Activated T-cell treated with anti-CD3 and anti-CD28 coated beads for 4 hours (primary cell): ENCODE measurements at places on chromosomes 3 and 15.

- DNase-seq: no peak
These were observed 14.0 kb upstream of the LMAN1L start for GRCh38 chr15:74798388-74799254.

GRCh38 chr15:91102546-91103330 is 2.7 kb downstream of the SV2B start:
- no peak for DNase-seq

DNA sequence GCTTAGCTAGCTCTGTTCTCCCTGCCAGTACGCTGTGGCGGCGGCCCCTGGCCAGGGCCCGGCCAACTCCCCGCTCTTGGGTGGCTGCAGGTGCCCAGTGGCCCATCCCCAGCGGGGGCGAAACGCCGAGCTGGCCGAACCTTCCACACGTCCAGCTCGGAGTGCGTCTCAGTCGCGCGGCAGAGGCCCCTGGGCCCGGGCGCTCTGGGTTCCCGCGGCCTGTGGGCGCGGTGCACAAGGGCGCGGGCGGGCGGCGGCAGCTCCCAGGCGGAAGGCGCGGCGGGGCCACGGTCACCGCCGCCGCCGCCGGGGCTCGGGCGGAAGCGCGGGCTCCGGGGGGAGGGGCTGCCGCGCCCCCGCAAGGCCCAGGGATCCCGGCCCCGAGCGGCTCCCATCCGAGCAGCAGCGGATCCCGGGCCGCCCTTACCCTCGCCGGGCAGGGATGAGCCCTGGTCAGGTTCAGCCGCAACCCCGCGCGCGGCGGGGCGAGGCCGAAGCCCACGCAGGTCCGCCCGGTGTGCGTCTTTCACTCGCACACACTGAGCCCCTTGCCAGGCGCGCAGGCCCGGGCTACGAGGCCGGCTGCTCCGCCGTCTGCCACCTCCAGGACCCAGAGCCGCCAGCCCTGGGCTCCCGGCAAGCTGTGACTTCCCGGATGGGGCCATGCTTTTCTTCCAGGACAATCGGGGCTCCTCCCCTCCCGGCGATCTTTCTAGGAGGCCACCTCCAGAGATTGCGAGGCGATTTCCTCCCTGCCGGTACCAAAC is 54.2 kb downstream of the CCDC54 start:
- no peak for DNase-seq

- no peak for DNase-seq
These were observed 63.1 kb downstream of the ATP2B2 start for GRCh38 chr3:10442151-10442795.

GRCh38 chr3:71456826-71457225 is 126.7 kb downstream of the FOXP1 start:
- DNase-seq: no peak

DNA sequence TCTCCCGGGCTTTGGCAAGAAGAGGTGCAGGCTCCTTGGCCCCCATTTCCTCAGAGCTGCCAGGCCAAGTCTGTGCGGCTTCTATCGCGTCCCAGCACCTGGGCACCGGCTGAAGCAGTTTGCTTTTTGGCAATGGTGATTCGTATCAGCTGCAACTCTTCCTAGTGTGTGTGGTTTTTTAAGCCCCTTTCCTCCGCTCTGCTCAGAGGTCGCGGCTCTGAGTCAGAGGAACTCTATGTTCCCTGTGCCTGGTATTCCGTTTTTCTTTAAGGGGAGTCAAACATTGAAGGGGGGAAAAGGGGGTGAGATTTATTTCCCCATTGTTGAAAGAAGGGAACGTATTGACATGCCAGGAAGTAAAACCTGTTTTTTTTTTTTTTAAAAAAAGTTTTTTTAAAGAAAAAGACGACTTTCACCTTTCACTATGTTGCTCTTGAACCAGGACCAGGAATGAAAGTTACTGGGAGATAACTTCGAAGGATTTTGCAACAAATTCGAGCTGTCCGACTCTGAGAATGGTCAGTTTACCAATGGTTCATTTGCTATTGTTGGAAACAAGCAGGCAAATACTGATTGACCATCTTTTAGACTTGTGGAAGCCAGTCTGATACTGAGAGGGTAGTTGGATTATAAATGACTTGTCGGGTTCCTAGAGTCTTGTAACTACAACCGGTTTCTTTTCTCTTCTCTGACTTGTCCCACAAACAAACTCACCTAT is 1.1 kb downstream of the ARMC8 start:
- no peak for DNase-seq

GRCh38 chr15:51758645-51759044 is 7.2 kb downstream of the TMOD2 start:
- no peak for DNase-seq

GRCh38 chr3:46368569-46368968 is 2.2 kb upstream of the CCR5 start:
- peak; percentile 36 for DNase-seq

- DNase-seq: no peak
These were observed 7.4 kb downstream of the FAM3D start for GRCh38 chr3:58659051-58659675.

DNA sequence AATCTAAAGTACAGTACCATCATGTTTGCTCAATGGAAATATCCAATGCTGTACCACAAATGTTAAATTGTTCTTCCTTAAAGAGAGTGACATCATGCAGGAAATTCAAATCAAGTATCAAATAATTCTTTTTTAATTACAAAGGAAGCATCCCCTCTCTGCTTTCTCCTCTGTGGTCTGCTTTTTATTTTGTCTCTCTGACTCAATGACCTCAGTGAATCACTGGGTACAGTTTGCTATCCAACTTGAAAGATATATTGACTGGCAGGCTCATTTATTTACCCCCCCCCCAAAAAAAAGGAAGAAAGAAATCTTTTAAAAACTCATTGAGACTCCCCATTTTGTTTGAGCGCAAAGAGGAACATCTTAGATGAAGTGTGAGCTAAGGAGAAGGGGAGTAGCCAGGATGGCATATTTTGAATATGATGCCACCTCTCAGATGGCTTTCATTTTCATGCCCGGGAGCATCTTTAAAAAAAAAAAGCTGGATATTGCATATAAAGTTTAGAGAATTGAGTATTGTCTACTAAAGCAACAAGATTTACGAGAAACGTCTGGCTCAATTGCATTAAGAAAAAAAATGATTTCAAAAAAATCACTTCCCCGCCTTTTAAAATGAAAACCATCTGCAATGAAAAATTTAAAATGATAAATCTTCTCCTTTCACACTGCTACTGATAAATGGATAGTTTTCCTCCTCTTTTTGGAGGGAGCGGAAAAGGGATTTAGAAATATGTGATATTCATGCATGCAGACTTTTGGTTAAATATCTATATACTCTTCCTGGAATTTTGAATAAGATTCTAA is 307.1 kb upstream of the DPH6 start:
- no peak for DNase-seq

DNA sequence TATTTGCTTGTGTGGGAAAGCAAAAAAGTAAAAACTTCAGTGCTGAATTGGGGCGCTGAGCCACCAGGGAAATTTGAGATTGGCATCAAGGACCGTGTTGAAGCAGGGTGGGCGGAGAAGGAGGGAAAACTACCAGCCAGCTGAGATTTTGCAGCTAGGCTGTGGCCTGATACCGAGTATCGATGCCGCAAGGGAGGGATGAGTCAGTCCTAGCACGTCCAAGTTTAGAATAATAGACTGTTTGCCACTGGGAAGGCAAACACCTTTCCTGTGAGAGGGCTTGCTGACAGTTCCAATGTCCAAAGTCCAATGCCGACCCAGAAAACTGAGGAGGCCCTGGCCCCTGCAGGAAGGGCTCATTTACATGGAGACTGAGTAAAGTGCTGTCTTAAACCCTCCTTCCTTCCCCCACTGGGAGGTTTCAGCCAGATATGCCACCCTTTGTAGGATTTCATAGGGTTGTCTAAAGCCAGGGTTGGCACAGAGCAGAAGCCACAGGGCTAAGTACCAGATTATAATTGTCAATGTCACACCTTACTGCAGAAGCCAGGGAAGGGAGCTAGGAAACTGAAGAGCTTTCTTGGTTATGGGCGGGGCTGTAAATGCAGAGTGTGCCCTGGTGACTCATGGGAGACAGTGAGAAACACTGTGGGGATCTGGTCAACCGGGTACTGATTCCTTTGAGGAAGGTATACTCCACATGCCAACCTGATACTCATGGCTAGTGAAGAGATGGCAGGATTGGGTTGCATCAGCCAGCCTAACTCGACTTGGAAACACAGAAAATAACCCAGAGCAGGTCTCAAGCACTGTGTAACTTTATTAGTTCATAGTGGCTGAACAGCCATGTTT is 28.4 kb upstream of the PIK3CB start:
- no peak for DNase-seq

GRCh38 chr3:188309437-188310269 is 155.7 kb downstream of the LPP start:
- DNase-seq: no peak

- no peak for DNase-seq
These were observed 35.2 kb downstream of the PARP15 start for GRCh38 chr3:122612696-122613095.

GRCh38 chr3:186333256-186333655 is 28.8 kb downstream of the DGKG start:
- DNase-seq: no peak

DNA sequence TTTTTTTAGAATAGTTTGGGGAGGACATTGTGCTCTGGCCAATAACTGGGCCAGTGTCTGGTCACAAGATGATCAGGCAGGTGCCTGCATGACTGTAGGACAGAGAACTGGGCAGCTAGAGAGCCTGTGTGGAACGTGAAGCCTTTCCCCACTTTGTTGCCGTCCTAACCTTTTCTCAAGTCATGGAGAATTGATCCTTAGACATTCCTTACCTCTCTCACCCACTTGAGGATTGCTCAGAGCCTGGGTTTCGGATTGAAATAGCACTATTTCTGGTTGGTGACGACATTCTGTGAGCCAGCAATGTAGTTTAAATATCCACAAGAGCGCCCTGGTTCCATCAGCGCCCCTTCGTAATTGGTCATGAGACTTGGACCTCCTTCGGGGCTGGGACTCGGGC is 138.4 kb downstream of the IGF1R start:
- DNase-seq: no peak

- no peak for DNase-seq
These were observed 242.6 kb upstream of the TOPAZ1 start for GRCh38 chr3:43998836-43999727.

GRCh38 chr3:46059432-46059831 is 32.1 kb upstream of the XCR1 start:
- DNase-seq: no peak

DNA sequence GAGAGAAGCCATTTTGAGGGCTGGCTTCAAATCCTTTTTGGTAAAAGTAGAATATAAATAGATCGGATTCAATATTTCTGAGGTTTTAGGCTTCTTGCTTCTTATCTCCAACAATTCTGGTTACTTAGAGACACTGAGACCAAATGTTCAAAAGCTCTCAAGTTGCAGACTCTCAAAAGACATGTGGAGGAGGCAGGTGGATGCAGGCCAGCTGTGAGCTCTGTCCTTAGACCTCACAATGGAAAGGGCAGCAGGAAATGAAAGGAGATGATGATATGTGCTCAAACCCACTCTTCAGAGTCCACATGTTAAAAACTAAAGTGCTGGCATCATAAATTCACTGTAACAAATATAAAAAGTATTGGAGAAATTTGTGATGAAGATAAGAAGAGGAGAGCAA is 424.9 kb upstream of the ALCAM start:
- DNase-seq: no peak

GRCh38 chr3:150236316-150237082 is 171.6 kb upstream of the TSC22D2 start:
- no peak for DNase-seq

- no peak for DNase-seq
These were observed 8.2 kb upstream of the VGLL4 start for GRCh38 chr3:11651900-11652299.

GRCh38 chr15:101266787-101267186 is 10.5 kb downstream of the SELENOS start:
- DNase-seq: no peak

- DNase-seq: no peak
These were observed 4.6 kb upstream of the CIDEC start for GRCh38 chr3:9884555-9885165.

DNA sequence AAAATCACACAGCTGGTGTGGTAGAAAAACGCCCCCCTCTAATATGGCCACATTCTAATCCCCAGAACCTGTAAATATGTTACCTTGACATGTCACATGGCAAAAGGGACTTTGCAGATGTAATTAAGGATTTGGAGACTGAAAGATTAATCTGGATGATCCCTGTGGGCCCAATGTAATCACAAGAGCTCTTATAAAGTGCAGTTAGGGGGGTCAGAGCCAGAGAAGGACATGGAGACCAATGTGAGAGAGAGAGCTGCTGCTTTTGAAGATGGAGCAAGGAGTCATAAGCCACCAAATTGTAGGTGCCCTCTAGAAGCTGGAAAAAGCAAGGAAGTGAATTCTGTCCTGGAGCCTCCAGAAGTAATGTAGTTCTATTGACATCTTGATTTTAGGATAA is 152.6 kb downstream of the PEX5L start:
- DNase-seq: no peak

GRCh38 chr3:110343945-110344344 is 727.7 kb upstream of the NECTIN3 start:
- DNase-seq: no peak

DNA sequence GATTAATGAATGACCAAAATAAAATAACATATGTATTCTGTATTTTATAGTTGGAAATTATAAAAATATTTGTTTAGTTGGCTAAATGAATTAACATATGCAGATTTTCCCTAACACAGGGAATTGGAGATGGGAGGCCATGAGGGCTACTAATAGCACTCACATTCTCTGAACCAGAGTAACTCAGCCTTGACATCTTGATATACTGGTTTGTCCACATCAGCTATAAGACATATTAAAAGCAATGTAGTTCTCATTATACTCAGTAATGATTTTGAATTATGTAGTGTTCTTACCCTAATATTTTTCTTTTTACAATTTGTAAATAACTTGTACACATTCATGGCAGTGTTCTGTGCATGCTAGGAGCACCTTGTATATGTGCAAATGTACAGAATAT is 255.9 kb downstream of the EPHA6 start:
- no peak for DNase-seq

DNA sequence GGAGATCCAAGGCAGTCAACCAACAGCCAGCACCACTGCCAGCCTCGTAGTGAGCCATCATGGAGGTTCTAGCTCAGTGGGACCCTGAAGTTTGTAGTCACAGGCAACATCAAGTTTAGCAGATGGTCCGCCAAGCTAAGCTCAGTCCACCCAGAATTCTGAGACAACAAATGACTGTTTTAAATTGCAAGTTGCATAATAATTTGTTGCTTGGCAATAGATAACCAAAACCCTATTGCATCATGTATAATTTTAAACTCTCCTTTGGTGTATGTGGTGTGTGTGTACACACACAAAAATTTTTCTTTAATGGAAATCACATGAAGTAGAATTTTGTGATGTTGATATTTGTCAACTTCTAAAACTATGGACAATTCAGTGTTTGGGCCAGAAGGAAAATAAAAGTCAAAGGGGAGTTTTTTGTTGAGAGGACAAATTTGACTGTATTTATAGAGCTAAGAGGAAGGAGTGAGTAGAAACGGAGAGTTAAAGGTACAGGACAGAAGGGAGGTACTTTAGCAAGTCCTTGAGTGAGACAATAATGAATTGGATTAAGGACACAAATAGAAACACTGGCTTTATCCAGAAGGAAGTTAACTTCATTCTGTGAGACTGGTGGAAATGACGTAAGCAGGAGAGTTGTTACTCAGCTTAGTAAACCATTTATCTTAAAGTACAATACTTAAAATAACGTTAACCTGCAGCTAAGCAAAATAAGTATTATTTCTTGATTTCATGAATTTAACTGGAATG is 83.6 kb downstream of the NCEH1 start:
- no peak for DNase-seq

GRCh38 chr3:707041-707440 is 385.8 kb upstream of the CNTN6 start:
- no peak for DNase-seq
